ENCODE measurements at places on chromosomes 4 and X.

GRCh38 chrX:118948270-118948669 is 26.1 kb upstream of the LONRF3 start:
- no peak for DNase-seq

DNA sequence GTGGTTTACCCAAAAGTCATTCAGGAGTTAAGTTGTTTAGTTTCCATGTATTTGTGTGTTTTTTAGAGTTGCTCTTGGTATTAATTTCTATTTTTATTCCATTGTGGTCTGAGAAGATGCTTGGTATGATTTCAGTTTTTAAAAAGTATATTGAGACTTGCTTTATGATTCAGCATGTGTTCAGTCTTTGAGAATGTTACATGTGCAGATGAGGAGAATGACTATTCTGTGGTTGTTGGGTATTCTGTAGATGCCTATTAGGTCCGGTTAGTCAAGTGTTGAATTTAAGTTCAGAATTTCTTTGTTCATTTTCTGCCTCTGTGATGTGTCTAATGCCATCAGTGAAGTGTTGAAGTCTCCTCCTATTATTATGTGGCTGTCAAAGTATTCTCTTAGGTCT is 249.4 kb downstream of the ARHGAP10 start:
- DNase-seq = peak; percentile 71

DNA sequence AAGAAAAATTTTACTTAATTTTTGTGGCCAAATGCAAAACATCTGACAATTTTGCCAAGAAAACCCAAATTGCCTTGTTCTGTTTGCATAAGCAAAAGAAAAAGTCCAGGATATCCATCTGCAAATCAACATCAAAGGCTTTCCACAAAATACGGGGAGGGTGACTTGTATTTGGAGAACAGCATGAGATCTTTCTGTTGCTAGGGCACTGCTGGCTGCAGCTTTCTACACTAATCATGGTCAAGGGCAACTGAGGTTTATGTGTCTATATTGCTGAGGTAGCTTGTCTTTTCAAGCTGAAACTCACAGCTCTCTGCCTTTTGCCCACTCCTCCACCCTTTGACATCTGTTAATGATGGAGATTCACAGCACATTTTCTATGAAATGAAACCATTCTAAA is 389.1 kb downstream of the NKX6-1 start:
- DNase-seq = no peak

DNA sequence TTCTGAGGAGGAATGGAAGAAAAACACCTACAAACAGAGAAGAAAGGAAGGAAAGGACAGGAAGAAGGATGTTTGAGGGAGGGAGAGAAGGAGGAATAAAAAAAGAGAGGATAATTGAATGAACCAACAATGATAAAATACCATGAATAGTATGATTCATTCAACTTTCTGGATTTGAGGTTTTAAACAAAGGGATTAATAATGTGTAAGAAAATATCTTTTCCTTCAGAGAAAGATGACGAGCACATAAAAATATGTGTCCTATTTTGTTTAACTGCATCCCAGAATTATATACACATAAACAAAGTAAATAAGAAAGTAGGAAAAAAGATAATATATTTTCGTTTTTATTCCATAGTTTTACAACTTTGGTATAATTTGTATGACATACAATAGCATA is 1380.4 kb downstream of the STIM2 start:
- no peak for DNase-seq

DNA sequence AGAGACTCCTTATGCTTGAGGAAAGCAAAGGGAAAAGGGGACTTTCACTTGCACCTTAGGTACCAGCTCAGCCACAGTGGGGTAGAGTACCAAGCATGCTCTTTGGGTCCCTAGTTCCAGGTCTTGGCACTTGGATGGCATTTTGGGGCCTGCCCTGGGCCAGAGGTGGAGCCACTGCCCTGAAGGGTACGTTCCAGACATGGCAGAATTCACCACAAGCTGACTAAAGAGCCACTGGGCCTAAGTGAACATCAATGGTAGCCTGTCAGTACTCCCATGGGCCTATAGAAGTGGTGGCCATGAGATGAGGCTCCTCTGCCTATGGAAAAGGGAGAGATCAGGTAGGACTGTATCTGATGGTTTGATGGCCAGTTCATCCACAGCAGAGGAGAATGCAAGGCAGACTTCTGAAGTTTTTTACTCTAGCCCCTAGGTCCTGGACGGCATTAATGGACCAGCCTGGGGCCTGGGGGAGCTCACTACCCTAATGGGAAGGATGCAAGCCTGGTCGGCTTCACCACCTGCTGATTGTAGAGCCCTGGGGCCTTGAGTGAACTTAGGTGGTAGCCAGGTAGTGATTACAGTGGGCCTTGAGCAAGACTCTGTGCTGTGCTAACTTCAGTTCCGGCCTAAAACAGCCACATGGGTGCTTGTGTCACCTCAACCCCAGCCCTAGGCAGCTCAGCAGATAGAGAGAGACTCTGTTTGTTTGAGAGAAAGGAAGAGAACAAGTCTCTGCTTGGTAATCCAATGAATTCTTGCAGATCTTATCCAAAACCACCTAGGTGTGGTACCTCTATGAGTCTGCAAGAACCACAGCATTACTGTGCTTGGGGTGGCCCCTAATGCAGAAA is 19.8 kb upstream of the HSFX4 start:
- no peak for DNase-seq
